ENCODE measurements at places on chromosomes 13 and 19.

DNA sequence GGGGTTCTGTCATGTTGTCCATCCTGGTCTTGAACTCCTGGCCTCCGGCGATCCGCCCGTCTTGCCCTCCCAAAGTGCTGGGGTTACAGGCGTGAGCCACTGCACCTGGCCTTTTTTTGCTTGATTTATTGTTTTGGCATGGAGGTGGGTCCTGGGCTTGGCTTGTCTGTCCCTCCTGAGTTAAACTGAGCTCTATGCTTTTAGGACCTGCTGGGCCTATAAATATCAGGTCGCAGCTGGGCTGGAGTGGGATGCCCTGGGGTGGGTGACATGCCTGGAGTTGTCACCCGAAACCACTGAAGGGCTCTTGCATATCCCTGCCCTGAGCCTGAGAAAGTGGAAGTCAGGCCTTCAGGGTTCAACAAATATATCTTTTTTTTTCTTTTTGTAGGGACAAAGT lies 5.5 kb downstream of the ARRDC5 start:
- no peak for DNase-seq

GRCh38 chr13:22461854-22462490 lies 718.8 kb upstream of the SGCG start:
- DNase-seq = no peak

DNA sequence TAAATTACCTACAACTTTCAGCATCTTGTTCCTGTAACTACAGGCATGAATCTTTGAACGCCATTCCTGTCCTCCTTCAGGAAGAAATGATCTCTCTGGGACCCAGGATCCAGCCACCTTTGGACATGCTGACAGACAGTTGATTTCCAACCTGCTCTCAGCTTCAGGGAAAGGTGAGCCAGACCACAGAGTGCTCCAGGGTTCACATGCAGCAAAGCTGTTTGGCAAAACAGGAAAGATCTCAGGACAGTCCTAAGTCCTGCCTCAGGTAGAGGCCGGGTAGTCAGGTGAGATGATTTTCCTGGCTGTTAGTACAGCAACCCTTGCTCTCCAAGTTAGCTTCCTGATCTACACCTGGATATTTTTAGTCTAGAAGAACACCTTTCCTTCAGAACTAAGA lies 9.1 kb downstream of the SLC15A1 start:
- no peak for DNase-seq

DNA sequence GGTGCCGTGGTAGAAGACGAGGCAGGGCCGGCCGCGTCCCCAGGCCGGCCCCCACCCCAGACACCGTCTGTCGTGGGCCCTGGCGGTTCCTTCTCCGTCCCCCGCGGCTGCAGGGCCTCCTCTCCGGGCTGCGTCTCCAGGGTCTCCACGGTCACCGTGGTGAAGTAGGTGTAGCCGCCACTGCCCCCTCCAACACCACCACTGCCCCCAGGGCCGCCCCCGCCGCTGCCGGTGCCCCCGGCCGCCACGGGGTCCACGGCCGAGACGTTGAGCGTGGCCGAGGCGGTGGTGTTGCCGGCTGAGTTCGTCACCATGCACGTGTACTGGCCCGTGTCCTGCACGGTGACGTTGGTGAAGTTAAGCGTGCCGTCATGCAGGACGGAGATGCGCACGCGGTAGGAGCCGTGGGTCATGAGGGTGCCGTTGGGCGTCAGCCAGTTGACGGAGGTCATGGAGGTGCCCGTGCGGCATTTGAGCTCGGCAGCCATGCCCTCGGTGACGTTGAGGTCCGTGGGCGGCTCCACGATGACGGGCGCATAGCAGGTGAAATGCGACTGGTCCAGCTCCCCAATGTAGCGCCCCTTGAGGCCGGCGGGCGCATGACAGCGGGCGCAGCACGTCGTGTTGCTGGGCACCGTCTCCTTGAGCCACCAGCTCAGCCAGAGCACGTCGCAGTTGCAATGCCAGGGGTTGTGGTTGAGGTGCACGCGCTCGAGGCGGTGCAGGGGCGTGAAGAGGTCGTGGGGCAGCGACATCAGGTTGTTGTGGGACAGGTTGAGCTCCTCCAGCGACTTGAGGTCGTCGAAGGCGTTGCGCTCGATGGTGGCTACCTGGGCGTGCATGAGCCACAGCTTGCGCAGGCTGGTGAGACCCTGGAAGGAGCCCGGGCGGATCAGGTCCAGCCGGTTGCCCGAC lies 4.6 kb upstream of the ASPDH start:
- no peak for DNase-seq

GRCh38 chr13:64680739-64681138 lies 2549.4 kb downstream of the PCDH9 start:
- no peak for DNase-seq

DNA sequence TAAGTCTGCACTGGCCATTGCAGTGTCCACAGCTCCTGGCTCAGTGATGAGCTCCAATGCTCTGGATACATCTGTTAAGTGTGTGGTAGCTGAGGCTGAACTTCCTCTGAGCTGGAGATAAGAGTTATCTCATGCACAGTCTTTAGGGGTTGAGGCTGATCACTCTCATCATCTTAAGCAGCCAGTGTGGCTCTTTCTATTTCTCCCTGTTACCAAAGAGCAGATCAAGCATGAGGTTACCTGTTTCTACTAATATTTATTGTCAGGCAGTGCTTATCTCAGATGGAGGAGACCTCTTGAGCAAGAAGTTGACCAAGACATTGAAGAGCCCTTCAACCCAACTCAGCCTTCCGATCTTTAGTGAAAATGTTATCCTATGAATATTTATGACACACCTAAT lies 6.6 kb upstream of the OR10H2 start:
- DNase-seq = no peak

GRCh38 chr13:73138276-73138637 lies 79.5 kb downstream of the KLF5 start:
- no peak for DNase-seq

GRCh38 chr19:35785339-35785627 lies 9.9 kb downstream of the ARHGAP33 start:
- no peak for DNase-seq

GRCh38 chr13:66301006-66301405 lies 929.1 kb downstream of the PCDH9 start:
- DNase-seq = no peak

- DNase-seq = peak; percentile 66
Observed at GRCh38 chr19:2330632-2331284, 2.3 kb downstream of the SPPL2B start.

- no peak for DNase-seq
Observed at GRCh38 chr19:1866693-1867348, 3.4 kb upstream of the KLF16 start.

DNA sequence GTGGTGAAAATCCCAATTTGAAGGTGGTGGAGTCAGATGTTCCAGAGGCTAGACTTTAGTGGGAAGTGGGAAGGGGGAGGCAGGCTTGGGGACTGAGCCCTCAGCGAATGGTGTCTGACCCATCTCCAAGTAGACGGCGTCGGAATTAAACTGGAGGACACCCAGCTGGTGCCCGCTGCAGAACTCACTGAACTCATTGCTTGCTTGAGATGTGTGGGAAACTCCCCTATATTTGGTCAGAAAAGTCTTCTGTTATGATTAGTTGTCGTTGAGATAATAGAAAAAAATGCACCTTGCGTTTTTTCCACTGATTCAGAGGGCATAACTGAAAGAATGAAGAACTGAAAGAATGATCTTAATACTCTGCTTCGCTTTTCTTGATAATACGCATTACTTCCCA lies 871 bp upstream of the ZNF583 start:
- no peak for DNase-seq

All from NCI-H187 (cell line).